ENCODE measurements at places on chromosomes 13 and 19. TPM values are rescaled to one million over a fixed set of nuclear protein-coding genes. Genes with fewer than 3 reads are reported as not detected.

CKAP2 gene
- 68.9 TPM for total RNA-seq

DNA sequence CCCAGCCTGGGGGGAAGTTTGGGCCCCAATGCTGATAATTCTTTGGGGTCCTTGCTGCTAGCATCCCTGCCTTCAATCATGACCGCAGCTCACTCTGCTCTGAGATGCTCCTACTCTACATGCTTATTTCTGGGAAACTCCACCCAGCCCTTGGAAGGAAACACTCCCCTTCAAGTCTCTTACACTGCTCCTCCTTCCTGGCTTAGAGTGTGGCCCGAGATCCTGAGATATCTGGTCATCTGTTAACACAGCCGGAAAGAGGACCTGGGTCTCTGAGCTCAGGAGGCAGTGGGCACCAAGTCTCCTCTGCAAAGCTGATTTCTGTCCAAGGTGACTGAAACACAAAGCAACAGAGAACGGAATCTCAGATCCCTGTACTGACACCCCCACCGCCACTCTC, 33.0 kb downstream of the CYP4F2 start:
- no peak for DNase-seq

- DNase-seq: no peak
Measured at GRCh38 chr13:74067818-74068217, 66.4 kb downstream of the KLF12 start.

RRAS gene
- 33.5 TPM for total RNA-seq

REEP6 gene
- total RNA-seq: 3.8 TPM

DNA sequence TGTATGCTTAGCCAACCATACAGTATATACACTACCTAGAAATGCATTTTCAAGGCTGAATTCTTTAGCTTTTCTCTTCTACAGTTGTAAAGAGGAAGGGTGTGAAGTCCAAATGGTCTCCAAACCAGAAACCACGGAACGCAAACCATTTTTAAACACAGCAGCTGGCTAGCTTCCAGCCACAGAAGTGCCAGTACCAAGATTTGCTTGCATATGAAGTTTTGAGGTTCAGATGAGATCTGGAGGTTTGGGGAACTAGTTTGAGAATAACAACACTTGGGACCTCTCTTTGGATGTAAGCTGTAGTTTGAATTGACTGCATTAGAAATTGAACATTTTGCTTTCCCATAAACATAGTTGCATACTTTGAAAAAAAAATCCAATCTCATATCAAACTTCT, 1243.5 kb downstream of the EFNB2 start:
- DNase-seq: no peak

GRCh38 chr13:27375686-27376326, 48.6 kb upstream of the GTF3A start:
- no peak for DNase-seq

DCT gene
- total RNA-seq: not detected
